RCC 7860 (cell line): ENCODE measurements at places on chromosomes 16 and 17.

DNA sequence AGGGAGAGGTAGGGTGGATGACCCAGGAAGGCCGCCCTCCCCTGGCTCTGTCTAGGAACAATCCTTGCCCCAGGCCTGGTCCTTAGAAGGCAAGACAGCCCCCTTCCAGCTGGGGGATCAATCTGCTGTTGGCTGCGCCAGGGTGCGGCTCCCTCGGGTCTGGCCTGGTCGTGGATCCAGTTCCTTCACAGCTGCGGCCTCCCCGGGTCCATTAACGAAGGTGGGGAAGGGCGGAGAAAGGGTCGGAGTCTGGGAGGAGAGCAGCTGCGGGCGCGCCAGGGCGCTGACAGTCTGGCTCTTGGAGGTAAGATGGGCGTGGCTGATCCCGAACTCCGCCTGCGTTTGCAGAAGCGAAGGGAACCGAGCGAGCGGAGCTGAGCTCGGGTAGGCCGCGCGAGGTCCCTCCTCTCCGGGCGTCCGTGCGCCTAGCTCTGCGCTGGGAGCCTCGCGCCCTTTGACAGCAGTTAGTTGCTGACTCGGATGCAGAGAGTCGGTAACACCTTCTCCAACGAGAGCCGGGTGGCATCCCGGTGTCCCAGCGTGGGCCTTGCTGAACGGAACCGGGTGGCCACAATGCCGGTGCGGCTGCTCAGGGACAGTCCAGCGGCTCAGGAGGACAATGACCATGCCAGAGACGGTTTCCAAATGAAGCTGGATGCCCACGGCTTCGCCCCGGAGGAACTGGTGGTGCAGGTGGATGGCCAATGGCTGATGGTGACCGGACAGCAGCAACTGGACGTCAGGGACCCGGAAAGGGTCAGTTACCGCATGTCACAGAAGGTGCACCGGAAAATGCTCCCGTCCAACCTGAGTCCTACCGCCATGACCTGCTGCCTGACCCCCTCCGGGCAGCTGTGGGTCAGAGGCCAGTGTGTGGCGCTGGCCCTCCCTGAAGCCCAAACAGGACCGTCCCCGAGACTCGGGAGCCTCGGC lies at the start of gene HSPB9:
Gene HSPB9 (plus strand): TSS at position 434 of the 933 bp plus-strand sequence. CDS start 47 bp downstream, at position 481.
- no peak for DNase-seq

DNA sequence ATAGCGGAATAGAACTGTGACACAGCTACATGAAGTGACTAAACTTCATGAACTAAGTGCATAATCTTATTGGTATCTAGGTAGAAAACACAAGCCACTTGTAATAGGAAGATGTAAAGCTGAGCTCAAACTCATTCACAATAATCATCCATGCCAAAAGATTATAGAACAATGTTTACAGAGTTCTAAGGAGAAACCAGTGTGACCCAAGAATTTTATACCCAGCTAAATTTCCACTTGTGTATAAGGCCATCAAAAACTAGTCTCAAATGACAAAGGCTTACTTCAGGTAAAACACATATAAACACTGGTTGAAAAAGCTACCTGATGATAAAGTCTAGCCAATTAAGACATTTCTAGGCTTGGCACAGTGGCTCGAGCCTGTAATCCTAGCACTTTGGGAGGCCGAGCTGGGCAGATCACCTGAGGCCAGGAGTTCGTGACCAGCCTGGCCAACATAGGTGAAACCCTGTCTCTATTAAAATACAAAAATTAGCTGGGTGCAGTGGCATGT lies 16.9 kb upstream of the CPD start:
- no peak for DNase-seq

DNA sequence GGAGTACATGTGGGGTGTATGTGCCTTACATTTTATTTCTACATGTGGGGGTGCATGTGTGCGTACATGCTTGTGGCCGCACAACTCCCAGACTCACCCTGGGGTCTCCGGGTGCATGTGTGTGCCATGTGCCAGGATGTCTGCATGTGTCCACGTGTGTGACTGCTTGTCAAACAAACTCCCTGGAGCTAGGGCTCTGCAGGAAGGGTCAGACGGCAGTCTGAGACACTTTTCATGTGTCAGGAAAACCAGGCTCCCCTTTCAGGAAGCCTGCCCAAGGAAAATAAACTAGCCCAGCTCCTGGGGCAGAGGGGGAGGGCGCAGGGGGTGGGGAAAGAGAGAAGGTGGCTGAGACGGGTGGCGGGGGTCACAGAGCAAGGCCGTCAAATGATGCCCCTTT lies 44.7 kb downstream of the FZD2 start:
- no peak for DNase-seq

GRCh38 chr16:2749476-2749875 lies 3.0 kb upstream of the SRRM2 start:
- no peak for DNase-seq

GRCh38 chr17:76079956-76080767 lies 1.2 kb downstream of the ZACN start:
- no peak for DNase-seq

DNA sequence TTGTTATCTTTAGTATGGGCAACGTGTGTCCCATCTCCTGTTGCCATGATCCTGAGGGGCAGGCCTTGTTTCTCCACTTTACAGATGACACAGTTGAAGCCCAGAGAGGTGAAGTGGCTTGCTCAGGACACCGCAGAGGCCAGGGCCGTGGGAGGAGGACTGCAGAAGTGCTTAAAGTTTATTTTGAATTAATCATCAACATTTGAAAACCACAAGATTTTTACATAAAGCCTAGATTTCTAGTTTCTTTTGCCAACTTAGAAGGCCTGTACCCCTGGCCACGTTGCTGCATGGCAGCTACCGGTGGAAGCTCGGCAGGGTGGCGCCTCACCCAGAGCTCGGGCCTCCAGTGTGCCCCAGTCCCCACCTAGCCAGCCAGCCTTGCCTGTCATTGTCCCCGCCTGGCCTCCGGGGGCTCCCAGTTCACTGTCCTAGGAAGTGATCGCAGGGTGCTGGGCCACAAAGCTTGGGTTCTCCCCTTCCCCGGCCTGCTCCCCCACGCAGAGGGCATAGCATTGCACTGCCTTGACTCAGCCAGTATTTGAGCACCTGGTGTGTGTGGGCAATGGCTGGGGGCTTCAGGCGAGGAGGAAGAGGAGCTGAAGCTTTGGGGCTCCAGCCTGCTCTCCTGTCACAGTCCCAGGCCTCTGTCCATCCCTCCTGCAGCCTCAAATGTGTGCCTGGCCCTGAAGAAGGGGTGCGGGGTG lies 14.8 kb upstream of the ADCY7 start:
- peak; percentile 94 for DNase-seq

DNA sequence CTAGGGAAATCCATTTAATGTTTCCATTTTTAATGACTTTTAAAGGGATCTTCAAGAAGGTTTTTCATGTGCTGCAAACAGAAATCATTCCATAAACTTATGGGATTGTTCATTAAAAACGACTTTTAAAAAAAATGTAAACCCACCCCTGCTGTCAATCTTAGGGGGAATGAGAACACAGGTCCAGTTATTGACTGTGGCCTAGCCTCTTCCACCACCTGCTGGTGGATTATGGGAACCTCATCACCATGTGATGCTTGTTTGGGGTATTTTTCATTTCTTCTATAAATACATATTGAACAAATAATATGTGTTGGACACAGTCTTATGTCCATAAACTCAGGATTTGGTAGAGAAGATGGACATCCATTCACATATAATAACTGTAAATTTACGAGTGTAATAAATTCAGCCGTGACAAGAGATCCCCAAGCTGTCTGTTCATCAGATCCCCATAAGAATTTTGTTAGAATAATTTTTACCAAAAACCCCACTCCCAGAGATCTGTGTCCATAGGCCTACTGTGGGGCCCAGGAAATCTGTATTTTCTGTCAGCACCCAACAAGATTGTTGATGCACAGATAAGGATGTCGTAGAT lies 42.0 kb upstream of the TMC5 start:
- peak; percentile 34 for DNase-seq
